ENCODE measurements at places on chromosomes 7 and 10.
A peak's percentile ranks its signal among the peaks of the same experiment; 100 is the strongest.

DNA sequence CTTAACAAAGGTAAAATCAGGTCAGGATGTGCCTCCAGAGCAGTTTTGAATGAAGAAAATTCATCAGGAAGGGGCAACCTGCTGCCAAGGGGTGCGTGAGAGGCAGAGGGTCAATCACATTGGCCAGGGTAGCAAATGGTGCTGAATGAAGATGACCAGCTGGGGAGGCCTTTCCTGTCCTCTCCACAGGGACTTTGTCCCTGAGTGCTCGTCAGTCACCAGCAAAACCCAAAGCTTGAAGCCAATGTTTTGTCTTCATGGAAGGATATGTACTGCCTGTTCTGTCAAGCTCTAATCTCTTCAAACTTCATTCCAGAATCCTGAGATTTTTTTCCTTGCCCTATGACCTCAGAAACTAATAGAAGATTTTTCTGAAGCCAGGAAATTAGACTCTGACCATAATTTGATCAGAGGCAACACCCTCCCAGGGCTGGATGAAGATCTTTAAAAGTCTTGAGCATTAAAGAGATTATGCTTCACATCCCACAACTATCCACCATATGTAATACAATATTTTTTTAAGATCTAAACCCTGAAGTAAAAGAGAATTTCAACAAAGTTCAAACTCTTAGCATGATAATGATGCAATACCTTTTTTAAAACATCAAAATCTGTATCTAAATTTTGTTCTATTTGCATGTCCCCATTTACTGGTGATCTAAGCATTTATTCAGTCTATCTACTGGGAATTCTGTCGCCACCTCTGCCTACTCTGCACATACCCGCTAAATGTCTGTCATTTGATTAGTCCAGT, 243.0 kb downstream of the SNX13 start:
- no peak for DNase-seq

DNA sequence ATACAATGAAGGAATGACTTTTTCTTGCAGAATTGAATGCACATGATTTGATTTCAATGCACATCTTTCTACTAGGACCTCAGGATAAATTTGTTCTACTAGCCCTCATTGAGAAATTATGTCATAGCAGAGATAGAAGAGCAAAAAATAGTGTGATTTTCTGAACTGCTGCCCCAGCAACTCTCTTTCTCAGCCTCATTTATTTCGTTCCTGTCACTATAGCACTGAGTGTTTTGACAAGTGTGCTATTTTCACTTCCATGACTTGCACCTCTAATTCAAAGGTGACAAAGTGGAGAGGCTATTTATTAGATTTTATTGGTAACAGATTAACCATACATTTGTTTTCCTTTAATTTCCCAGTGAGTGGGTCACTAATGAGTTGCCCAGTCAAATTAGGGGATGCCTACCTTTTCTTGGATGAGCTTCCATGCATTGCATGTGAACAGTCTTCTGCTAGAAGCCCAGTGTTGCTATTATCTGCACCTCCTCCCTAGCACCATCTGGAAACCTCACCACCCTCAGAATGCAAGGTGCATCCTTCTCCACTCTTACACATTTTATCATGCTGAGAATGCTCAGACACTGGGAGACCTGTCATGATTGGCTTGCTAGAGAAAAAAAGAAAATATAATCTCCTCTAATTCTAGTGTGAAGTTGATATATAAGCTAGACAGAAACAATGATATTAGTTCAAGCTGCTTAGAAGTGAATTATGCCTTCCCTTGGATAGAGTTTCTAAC, 119.6 kb upstream of the CTTNBP2 start:
- DNase-seq: no peak

GRCh38 chr10:68154211-68154497, 44.9 kb downstream of the MYPN start:
- no peak for DNase-seq

DNA sequence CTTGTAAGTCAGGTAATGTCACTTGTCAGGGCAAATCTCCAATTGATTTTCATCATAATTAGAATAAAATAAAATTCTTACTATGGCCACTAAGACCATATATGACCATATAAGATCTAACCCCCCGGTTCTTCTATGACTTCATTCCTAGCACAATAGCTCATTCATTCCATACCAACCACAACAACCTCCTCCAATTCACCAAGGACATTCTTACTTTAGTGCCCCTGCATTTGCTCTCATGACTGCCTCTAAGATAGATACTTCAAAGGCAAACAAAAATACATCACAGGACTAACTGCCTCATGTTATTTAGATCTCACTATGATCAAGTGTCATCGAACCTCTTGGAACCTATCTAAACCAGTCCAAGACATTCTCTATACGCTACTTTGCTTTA, 90.8 kb downstream of the SNX13 start:
- DNase-seq: peak; percentile 20

DNA sequence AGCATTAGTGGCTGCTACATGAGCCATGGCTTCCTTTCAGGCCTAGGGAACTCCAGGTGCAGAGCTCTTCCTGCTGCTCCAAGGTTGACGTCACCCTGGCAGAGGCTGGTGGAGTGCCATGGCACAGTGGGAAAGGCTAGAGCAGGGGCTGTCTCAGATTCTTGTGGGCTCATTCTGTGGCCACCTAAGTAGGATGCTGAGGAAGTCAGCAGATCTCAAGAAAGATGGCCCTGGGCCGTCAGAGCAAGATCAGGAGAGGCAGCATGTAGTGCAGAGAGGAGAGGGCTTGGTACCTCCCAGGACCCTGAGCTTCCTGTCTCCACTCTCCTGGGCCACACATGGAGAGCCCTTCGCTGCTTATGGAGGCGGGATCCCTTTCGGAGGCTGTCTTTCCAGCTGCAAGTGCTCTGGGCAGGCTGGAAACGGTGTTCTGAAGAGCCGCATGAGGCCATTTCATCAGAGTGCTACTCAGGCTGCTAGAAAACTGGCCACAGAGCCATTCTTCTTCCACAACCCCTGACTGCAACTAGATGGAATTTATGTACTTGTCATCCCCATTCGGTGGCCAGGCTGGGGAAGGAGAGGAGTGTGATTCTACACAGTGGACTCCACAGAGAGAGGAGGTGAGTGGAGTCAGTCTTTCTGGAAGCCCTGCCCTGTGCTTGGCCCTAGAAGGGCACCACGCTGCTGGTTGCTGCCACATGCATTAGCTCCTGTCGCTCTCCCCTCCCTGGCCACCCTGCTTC, 304.2 kb downstream of the RPS24 start:
- DNase-seq: no peak
